SW480 (cell line): ENCODE measurements at places on chromosomes 6 and 20.

GRCh38 chr20:31740208-31740607 lies 1.1 kb downstream of the TPX2 start:
- peak; percentile 61 for DNase-seq

DNA sequence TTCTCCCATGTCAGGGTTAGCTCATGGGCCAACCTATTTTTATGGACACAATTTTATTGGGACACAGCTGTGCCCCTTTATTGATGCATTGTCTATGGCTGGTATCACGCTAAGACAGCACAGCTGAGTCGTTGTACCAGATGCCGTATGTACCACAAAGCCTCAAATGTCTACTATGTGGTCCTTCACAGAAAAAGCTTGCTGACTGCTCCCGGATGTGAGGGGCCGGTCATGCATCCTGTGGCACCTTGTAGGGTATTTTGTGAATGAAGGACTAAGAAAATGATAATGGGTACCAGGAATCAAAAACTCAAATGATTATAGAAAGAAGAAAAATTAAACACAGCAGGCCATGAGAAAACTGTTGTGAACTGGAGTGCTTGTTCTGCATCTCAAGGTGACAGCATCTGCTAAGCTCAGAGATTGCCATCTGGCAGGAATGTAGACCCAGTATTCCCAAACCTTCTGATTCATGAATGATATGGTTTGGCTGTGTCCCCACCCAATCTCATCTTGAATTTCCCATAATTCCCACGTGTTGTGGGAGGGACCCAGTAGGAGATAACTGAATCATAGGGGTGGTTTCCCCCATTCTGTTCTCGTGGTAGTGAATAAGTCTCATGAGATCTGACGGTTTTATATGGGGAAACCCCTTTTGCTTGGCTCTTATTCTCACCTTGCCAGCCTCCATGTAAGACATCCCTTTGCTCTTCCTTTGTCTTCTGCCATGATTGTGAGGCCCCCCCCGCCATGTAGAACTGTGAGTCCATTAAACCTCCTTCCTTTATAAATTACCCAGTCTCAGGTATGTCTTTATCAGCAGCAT lies 248.5 kb downstream of the TSHZ2 start:
- no peak for DNase-seq

DNA sequence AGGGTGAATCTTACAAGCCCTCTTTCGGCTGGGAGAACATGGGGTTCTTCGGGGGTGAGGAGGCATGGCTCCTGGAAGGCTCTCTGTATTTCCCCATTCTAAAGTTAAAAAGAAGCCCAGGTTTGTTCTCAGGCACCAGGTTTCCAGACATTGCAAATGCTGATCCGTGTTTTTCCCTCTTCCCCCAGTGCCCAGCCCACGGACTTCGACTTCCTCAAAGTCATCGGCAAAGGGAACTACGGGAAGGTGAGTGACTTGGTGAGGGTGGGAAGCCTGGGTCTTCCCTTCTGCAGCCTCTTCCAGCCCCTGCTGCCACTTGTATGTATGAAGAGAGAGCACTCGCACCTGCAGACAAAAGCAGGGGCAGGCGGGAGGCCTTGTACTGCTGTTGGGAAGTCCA lies 8.7 kb downstream of the SGK2 start:
- DNase-seq = no peak

GRCh38 chr6:33716890-33717632 lies 5.6 kb upstream of the UQCC2 start:
- DNase-seq = no peak

GRCh38 chr20:3162080-3162611 lies 2.5 kb upstream of the FASTKD5 start:
- no peak for DNase-seq

- DNase-seq = no peak
These were observed 8.0 kb upstream of the COL21A1 start for GRCh38 chr6:56255349-56255748.

DNA sequence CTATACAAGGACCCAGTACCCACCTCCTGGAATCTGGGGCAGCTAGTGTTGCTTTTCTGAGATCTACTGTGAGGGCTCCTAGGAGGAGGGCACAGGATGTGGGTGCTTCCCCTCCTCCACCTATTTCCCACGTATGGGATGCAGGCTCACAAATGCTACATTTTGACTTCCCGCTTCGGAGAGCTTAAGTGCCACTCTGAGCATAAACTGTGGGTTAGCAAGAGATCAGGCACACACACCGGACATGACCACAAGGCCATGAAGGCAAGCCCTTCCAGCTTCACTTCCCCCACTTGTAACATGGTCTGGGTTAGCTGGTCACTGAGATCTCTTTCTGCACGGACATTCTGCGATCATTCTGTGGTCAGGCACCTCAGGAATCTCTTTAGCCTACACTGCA lies 15.7 kb upstream of the TGM3 start:
- DNase-seq = no peak

DNA sequence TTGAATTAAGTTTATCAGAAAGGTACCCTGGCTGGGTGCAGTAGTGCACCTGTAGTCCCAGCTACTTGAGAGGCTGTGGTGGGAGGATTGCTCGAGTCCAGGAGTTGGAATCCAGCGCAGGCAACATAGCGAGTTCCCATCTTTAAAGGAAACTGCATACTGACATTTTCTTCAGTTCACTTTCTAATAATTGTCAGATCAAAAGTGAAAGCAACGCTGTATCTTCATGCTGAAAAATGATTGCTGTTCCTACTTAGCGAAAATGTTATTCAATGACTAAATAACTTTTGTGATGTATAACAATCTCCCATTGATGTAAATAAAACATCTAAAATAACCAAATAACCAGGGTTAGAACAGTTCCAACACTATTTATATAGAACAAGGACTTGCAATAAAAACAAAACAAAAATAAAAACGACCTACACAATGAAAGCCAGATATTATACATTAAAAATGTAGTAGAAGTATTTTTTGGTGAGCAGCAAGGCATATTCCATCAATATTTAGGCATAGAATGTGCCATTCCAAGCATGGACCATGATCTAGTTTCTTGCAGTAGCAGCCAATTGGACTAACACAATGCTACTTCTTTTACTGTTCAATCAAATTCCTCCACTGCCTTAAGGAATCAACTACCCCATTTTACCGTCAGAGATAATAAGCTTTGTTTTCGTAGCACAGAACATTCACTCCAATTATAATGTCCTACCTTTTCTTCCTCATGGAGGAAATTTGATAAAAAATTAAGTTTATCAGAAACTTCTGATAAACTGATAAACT lies 1.5 kb downstream of the LATS1 start:
- DNase-seq = no peak

- DNase-seq = no peak
These were observed 22.1 kb downstream of the TTPAL start for GRCh38 chr20:44497761-44498160.

GRCh38 chr6:70375166-70375565 lies 38.1 kb upstream of the FAM135A start:
- peak; percentile 19 for DNase-seq

DNA sequence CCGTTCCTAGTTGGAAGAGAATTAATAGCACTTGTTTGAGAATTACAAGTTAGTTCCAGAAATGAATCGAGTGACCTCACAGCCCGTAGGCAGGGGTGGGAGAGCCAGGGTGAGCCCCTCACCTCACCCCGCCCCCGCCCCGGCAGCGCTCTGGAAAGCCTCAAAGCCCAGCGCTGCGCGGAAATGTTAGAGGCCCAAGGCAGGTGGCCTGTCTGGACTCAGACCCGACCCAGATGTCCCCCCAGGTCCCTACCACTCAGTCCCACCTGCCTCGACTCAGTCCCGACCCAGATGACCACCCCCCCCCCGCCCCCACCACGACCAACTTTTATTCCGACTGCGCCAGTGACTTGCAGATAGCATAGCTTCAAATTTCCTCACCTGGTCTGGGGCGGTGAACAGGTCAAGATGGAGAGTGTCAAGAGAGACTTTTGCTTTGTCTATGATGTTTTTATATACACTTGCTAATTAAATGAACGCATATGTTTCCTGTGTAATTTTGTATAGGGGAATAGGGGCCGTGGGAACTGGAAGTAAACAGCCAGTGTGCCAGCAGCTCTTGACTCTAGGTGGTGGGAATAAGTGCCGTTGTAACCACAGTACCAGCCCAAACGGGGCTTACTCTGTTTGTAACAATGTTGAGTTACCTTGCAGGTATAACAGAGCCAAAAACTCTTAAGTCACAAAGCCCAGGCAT lies 1.2 kb upstream of the PXDC1 start:
- no peak for DNase-seq

DNA sequence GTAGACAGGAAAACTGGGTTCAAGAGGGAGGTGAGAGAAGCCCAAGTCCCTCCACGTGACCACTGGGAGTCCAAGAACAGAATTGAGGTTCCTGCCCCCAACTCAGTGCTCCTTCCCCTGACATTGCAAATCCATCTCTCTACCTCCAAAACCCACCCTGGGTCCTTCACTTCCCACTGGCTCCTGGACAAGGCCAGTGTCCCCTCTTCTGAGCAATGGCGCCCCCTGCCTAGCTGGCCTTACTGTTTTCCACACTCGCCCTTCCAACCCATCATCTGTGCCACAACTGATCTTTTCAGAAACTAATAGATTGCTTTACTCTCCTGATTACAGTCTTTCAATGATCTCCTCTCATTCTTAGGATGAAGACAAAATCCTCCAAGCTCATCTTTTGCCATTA lies 200.3 kb downstream of the ANKRD60 start:
- DNase-seq = no peak

GRCh38 chr6:878179-878578 lies 185.2 kb upstream of the EXOC2 start:
- DNase-seq = no peak

- DNase-seq = no peak
These were observed 697.3 kb downstream of the FRK start for GRCh38 chr6:115363379-115363778.
